Stimulated activated CD8-positive, alpha-beta memory T cell treated with anti-CD3 and anti-CD28 coated beads, Interleukin-4, amount 100 ng/mL, for 4 hours (primary cell): ENCODE measurements at places on chromosomes 6 and 20.

GRCh38 chr6:154166140-154166539 is 127.1 kb downstream of the OPRM1 start:
- no peak for DNase-seq

- no peak for DNase-seq
These were observed 37.3 kb upstream of the MAP7 start for GRCh38 chr6:136587527-136587926.

GRCh38 chr6:139409026-139409425 is 34.6 kb upstream of the CITED2 start:
- DNase-seq: no peak

- no peak for DNase-seq
These were observed 11.0 kb downstream of the TBPL1 start for GRCh38 chr6:133964052-133964451.

DNA sequence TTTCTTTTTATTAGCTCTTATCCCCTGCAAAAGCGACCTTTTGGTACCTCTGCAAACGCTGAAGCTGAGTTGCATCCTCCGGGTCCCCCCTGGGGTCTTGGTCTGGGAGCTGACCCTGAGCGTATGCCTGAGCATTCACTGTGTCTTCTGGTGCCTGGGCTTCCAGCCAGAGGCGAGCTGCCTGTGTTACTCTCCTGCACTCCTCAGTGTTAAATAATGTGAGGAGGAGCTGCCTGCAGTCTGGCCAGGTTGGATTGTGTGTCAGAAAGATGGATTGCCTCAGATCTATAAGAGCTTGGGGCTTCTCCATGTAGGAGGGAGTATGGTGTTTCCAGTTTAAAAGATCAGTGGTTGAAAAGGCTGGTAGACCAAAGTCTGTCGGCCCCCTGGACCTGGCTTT is 8.7 kb upstream of the GMPR start:
- no peak for DNase-seq

- no peak for DNase-seq
These were observed 39.9 kb upstream of the IYD start for GRCh38 chr6:150328744-150329405.
